Esophagus muscularis mucosa (tissue), 4 donors: ENCODE measurements at places on chromosomes 7 and 10.
A peak's percentile ranks its signal among the peaks of the same experiment; 100 is the strongest.

DNA sequence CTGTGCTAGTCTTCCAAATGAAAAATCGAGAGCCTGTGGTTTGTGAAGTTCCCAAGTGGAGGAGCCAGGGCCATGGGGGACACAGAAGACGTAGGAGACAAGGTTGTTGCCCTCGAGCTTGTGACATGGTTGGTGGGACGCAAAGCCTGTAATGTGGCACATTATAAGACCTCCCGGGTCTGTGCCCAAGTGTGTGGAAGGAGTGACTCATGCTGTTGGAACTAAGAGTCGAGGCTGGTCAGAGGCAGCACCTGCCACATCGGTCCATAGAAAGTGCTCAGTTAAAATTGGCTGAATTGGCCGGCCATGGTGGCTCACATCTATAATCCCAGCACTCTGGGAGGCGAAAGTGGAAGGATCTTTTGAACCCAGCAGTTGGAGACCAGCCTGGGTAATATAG lies 27.0 kb upstream of the PODXL start:
- DNase-seq = no peak

GRCh38 chr10:119135513-119135881 lies 30.0 kb downstream of the SFXN4 start:
- no peak for DNase-seq

GRCh38 chr7:40746841-40747556 lies 612.2 kb downstream of the SUGCT start:
- DNase-seq = no peak

DNA sequence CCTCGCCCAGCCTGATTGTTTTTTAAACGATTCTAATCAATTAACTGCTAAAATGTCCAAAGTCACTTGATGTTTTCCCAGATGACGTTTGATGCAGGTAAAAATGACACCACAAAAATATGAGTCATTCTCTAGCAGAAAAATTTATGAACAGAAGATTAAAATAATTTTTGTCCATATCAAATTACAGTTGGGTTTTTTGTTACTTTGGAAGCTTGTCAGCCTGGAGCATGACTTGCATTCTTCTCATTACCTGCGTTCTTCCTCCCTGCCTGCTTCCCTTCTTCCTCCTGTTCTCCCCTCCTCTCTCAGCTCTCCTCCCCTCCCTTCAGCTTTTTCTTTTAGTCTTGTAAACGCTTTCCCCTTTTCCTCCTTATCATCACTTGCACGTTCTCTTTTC lies 18.7 kb downstream of the IL15RA start:
- no peak for DNase-seq

- DNase-seq = no peak
Observed at GRCh38 chr7:12692479-12693259, 5.2 kb downstream of the ARL4A start.

DNA sequence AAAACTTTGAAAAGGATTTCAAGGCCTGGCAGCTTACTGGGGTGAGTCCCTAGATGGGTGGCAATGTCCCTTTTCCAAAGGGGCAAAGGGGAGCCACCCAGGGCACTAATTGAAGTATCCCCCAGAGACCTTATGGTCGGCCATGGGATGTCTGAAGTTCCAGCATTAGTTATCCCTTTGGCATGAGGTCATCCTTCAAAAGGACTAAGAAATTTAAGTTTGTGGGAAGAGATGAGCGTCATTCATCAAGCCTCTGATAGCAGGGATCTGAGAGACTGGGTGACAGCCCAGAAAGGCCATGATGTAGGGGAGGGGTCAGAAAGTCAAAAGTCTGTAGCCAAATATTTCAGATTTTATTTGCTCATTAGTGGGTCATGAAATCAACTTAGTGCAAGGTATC lies 195.3 kb downstream of the ZNF438 start:
- DNase-seq = no peak

GRCh38 chr10:8180360-8181109 lies 126.0 kb downstream of the GATA3 start:
- peak; percentile 57 for DNase-seq

DNA sequence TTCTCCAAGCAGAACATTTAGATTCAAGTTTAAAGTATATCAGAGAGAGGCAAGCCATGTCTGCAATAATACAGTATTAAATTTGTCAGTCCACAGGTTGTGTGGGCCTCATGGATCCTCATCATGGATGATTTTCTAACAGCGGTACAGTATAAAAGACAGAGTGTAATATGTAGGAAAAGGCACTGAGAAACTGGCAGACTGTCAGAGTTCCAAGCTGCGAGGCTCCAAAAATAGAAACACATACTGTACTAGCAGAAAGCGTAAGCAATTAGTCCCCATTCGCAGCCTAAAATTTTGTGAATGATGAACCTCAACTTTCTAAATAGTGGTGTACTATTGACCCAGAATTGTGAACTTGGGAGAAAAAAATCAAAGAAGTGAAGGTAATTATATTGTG lies 933.3 kb downstream of the XPNPEP1 start:
- DNase-seq = no peak

- peak; percentile 94 for DNase-seq
Observed at GRCh38 chr10:88990384-88991160, at the start of gene FAS. Gene FAS (plus strand): TSS chr10:88990798. CDS start chr10:88990877, 79 bp downstream.
